ENCODE measurements at places on chromosomes 1 and 21.

DNA sequence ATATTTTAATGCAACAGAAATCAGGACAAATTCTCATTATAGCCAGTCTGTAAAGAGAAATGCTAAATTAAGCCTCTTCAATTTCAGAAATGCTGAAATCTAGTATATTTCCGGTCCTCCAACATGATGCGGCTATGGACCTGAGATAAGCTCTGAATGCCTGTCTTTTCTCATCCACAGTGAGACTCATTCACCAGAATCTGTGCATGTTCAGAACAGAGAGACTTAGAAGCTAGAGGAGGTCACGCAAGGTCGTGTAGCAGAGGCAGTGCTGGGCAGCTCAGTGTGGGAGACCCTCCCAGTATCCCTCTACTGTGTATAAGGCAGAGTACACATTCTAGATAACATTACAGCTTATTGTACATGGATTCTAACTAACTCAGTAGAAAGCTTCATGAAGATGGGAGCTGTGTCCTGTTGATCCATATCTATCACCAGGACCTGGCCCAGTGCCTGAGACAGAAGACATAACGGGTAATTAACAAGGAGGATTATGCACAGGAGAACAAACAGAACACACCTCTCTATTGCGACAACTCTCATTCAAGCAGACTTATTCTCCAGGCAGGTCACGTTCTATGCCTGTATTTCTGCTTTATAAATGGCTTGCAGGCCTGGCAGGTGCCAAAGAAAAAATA, 97.0 kb upstream of the COA6 start:
- DNase-seq = no peak

DNA sequence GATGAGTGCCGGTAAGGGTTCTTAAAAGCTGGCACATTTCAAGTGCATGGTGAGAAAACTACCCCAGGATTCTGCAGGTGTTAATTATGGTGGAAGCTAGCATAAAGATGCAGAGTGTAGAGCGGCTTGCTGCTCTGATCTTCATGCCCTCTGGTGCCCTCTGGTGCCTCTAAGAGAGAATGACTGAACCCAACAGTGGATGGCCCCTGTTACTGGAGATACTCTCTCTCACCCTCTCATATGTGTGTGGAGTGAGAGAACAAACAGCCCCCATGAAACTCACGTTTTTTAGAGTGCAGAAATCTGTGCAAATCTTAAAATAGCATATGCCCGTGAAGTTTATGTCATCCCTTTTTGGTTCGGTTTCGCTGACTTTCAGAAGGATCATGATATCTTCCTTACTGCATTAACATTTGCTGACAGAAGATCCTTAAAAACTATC, 90.0 kb downstream of the GRIK1 start:
- DNase-seq = no peak

DNA sequence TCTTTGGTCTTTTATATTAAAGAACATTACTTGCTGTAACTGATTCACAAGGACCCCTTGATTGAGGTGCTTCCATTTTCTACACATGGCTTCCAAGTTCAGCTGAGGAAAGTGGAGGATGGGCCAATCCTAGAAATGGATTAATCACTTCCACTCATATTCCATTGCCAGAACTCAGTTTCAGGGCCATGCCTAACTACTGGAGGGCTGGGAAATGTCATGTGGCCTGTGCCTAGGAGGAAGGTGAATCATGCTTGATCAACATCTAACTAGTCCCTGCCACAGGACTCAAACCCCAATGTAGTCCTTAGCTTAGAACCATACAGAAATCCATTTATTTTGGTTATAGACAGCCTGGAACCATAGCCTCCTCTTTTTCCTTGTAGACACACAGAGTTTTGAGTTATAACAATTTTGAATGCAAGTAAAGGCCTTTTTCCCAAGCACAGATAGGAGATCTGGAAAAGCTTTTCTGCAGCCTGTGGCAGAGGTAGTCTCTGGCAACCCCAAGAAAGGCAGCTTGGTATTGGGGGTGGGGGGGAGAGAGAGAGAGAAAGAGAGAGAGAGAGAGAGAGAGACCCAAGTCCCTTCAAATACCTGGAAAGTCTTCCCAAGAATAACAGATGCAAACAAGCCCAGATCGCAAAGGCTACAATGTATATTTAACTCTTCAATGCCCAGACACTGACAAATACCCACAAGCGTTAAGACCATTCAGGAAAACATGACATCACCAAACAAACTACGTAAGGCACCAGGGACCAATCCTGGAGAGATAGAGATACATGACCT, 12.5 kb downstream of the MAST2 start:
- no peak for DNase-seq

DNA sequence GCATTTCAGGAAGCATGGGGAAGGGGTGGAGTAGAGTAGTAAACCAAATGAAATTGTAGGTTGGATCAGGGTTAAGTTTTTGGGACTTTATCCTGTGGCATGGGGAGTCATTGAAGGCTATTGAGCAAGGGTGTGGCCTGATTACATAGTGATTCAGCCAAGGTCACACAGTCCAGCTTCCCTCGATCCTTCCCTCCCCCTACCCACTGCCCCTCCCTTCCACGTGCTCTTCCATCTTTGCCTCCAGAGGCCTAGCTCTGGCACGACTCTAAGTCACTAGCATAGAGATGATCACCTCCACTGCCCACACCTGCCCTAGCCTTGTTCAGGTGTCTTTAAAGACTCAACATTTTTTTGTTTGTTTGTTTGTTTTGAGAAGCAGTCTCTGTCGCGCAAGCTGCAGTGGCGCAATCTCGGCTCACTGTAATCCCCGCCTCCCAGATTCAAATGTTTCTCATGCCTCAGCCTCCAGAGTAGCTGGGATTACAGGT, 37.2 kb upstream of the SLC9A1 start:
- DNase-seq = no peak

- DNase-seq = no peak
These were observed 272.6 kb downstream of the MATN1 start for GRCh38 chr1:30450818-30451233.

GRCh38 chr1:40840526-40841323, 21.4 kb downstream of the CITED4 start:
- DNase-seq = no peak

DNA sequence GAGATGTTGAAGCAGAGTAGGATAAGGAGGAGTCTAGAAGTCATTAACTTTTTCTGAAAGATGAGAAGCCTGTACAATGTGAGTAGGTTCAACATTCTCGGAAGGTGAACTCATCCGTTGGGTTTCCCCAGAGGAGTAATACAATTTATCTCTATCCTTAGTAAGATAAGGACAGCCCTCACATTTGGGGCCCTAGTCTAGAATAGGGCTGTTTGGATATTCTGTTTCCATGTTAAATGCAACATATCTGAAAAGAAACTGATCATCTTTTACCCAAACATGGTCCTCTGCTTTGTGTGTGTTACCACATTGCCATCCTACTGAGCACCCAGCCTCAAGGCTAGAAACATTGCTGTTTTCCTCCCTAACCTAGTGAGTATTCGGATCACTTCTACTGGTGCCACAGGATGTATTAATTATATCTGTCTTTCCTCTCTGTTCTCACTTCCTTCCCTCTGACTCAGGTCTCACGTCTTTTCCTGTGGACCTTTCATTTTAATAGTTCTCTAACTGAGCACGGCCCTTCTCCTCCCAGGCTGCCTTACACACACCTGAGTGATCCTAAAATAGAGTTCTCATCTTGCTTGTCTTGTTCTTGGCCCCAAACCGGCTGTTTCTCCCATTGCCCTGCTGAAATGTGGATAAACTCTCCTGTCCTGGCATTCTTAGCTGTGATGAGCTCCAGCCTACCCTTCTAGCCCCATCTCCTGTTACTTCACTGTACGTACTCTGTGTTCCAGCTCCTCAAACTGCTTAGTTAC, 91.7 kb downstream of the CDC14A start:
- no peak for DNase-seq

DNA sequence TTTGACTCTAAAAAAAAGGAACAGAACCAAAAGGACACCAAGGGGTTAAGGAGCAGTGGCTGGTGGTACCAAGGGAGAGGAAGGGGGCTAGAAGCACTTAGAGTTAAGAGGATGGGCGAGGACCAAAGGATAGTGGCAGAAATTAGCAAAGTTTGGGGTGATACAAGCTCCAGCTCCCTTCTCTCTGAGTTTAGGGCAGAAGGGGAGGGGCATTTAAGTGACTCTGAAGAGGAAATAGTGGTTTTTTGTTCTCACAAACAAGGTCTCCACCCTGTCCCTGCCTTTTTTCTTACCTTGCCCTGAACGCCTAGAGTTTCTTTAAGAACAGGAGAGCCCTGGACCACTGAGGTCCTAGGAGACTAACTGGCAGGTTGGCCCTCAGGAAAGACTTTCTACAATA, 3.3 kb downstream of the CDC42SE1 start:
- DNase-seq = no peak

GRCh38 chr1:172089768-172090510, 248.6 kb downstream of the DNM3 start:
- peak; percentile 34 for DNase-seq

GRCh38 chr21:37195059-37195458, 72.1 kb downstream of the VPS26C start:
- DNase-seq = no peak

- no peak for DNase-seq
These were observed 14.0 kb upstream of the AIM2 start for GRCh38 chr1:159090286-159091179.

GRCh38 chr1:224201853-224202252, 18.8 kb downstream of the DEGS1 start:
- DNase-seq = no peak

DNA sequence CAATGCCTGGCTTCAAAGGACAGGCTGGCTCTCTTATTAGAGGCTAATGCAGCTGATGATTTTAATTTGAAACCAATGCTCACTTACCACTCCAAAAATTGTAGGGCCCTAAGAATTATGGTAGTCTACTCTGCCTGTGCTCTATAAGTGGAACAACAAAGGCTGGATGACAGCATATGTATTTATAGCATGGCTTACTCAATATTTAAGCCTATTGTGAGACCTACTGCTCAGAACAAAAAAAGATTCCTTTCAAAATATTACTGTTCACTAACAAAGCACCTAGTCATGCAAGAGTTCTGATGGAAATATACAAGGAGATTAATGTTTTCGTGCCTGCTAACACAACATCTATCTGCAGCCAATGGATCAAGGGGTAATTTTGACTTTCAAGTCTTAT, 73.8 kb upstream of the DUSP10 start:
- no peak for DNase-seq

GRCh38 chr1:208225954-208226937, 17.9 kb downstream of the PLXNA2 start:
- DNase-seq = no peak

DNA sequence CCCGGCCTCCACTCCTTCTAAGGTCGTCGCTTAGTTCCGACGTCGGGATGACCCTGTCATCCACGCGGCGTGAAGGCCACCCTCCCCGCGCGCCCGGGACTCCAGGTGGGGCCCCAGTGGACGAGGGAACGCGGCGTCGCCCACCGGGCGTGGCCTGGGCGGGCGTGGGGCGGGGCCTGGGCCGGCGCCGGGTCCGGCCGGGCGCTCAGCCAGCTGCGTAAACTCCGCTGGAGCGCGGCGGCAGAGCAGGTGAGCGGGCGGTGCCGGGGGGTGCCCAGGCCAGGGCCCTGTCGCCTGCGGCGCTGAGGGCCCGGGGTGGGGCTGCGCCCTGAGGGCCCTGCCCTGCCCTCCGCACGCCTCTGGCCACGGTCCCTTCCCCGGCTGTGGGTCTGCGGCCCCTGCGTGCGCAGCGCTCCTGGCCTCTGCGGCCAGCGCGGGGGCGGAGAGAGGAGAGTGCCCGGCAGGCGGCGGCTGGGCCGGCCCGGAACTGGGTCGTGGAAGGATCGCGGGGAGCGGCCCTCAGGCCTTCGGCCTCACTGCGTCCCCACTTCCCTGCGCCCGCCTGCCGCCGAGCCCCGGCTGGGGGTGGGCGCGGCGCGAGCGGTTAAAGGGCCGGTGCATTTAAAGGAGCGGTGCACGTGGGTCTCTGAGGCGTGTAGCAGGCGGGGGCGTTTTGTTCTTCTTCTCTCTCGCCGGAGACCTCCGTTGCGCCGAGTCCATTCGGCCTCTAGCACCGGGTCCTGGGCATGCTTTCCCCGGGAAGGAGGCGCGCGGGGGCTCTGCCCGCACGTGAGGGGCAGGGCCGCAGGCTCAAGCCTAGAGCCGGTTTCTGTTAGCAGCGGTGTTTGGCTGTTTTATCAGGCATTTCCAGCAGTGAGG, at the start of gene PSEN2:
PSEN2 (plus strand) TSS at position 216 of the 879 bp plus-strand sequence. CDS start 11,292 bp downstream, outside the sequence.
- peak; percentile 51 for DNase-seq

DNA sequence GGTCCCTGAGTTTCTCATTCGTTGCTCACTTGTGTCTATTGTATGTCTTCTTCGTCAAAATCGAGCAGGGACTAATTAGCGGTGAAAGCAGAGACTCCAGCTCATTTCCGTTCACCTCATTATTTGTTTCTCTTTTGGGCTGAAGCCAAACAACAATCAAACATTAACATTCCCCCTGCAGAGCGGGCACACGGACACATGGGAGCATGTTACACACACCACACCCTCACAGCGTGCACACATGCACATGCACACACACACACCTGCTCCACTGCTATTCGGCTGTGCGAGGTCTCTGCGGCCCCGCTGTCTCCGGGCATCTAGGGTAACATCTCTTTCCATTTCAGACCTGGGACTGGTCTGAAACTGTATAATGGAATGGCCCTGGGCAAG, 58.5 kb upstream of the LRRC8D start:
- no peak for DNase-seq

GRCh38 chr21:29737186-29737585, 202.6 kb downstream of the GRIK1 start:
- DNase-seq = no peak

DNA sequence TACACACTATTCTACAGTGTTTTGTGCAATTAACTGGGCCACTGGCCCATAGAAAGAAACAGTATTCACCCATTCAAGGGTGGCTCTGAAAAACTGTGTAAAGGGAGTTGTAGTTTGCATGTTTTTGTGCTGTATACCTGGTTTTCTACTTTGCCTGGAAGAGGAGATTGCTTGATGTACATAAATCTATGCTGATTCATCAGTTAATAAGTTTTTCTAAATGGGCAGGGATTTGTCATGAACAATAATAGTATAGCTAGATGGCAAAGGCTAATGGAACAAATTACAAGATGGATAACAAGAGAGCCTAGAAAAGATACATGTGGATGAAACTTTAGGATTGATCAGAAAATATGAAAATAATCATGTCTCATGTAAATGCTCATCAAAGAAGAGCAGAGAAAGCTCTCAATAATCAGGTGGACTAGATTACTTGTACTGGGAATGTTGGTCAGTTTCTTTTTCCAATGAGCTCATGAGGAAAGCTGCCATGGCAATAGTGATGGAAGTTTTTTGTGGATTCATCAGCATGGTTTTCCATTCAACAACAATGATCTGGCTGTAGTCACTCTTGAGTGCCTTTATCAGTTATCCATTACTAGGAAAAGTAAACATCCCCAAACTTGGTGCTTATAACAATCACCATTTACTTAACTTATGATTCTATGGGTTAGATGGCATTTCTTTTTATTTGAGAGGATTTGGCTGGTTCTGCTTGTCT, 602.8 kb downstream of the BRINP3 start:
- DNase-seq = no peak

DNA sequence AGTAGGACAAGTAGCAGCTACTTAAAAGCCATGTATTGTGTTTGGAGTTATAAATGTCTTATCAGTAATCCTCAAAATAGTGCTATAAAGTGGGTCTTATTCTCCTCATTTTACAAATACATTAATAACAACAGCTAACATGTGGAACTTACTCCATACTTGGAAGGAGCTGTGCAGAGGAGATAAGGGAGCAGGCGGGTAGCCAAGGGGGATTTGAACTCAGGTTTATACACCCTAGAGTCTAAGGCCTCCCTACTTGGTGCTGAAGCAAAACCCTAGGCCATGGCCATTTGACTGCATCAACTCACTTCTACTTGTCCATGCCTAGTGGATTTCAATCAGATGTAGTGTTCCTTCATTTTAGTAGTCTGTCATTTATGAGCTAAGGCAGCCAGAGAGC, 72.1 kb downstream of the LMO4 start:
- DNase-seq = no peak

- DNase-seq = peak; percentile 82
These were observed at the start of gene PLEKHO1 for GRCh38 chr1:150149271-150150132. Gene PLEKHO1 (plus strand): TSS chr1:150149916. CDS start chr1:150150258, 342 bp downstream.

Measured in activated T-helper 9 cell treated with anti-CD3 and anti-CD28 coated beads, Interleukin-2, amount 50 U/mL, for 16 hours (primary cell).